GF-D8 (cell line): ENCODE measurements at places on chromosomes 16 and 17.

GRCh38 chr17:19650826-19651225, 2.3 kb downstream of the ALDH3A2 start:
- DNase-seq, result no peak

- DNase-seq, result no peak
Measured at GRCh38 chr16:6946802-6947201, 385.8 kb upstream of the RBFOX1 start.

DNA sequence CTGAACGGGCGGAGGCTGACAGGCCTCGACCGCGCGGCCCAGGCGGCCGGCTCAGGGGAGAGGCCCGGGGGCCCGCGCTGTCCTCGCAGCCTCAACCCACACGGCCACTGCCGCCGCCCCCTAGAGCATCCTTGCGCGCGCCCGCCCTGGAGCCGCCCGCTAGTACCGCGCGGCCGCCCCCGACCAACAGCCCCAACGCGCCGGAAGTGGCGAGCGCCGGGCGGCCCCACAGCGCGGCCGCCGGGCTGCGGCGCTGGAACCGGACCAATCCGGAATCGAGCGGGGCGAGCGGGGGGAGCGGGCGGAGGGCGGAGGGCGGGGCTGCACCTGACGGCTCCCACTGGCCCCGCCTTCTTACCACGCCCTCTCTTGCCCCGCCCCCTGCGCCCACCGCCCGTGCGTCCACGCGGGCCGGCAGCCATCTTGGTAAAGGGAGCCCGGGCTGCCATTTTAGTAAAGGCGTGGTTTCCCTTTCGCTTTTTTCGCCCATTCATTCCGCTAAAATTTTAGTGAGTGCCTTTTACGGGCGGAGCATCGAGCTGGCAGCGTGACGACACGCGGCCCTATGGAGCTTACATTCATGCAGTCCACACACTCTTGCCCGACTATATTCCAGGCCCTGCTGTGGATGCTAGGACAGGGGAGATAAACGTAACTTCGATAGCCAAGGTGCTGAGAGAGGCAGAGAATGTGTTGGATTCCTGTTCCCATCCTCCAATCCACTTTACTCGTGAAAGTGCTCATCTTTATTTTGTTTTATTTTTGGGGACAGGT, at the start of gene XPO6:
XPO6 (minus strand) TSS at position 208 of the 774 bp plus-strand sequence. CDS start 597 bp downstream, outside the sequence.
- DNase-seq, result peak; percentile 69

GRCh38 chr16:88533381-88533917, 36.8 kb upstream of the ZC3H18 start:
- DNase-seq, result no peak

- DNase-seq, result no peak
Measured at GRCh38 chr17:67628580-67629013, 89.1 kb upstream of the NOL11 start.

DNA sequence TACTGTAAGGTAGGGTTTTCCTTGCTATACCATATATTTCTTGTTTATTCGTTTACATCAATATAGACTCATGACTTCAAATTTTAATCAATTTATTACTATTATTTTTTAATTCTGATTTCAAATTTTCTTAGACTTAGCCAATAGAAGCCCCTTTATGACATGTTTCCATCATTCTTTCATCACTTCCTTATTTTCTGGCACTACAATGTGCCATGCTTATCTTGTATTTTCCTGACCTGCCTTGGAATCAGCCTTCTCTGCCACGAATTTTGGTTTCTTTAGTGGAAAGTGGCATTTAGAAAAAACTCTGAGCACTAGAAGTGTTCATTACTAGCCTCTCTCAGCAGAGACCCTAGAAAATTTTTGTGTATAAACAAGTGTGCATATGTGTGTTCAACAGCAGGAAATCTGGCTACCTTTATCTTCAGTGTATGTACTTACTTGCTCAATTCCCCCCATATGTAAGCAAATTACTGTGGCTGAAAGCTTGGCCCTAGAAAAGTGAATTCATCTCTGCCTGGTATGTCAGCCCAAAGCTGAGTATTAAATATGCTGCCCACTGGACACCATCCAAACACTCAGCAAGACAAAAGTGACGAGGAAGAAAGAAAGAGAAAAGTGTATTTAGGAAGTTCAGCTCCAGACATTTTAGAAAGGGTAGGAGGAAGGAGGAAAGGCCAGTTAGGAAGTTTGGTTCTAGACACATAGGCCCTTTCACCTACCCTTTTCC, 4.0 kb downstream of the STXBP4 start:
- peak; percentile 47 for DNase-seq

DNA sequence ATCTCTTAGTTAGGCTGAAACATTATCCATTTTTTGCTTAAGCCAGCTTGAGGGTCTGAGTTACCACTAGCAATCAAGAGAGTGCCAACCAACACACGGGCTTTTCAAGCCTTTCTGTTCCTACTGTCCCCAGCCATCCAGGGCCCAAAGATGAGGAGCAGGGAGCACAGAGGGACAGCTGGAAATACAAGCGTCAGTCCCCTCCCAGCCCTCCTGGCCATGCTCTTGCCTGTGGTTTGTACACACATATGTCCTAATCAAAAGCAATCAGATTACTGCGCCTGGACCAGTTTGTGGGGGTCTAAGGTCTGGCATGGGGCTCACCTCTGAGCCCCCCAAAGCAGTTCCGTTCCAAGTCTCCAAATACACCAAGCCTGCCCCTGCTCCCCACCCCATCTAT, 3.5 kb downstream of the CORO7 start:
- no peak for DNase-seq

- no peak for DNase-seq
Measured at GRCh38 chr17:227078-227945, 45.9 kb upstream of the DOC2B start.

GRCh38 chr17:57766318-57766943, 21.3 kb upstream of the CCDC182 start:
- DNase-seq, result no peak

DNA sequence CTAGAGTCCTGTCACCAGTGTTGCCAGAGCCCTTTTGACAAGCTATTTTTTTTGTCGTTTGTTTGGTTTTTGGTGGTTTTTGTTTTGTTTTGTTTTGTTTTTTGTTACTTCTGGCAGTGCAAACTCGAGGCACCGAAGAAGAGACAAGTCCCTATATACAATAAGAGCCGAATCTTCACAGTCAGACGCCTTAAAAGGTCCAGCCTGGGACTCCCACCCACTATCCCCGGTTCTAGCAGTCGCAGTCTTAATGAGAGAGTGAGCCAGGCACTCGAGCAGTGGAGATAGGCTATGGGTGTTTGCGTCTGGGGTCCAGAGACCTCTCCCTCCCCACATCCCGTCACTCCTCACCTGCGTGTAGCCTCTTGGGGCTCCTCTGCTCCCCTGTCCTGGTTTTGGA, 1.9 kb downstream of the OR1F1 start:
- DNase-seq, result no peak

DNA sequence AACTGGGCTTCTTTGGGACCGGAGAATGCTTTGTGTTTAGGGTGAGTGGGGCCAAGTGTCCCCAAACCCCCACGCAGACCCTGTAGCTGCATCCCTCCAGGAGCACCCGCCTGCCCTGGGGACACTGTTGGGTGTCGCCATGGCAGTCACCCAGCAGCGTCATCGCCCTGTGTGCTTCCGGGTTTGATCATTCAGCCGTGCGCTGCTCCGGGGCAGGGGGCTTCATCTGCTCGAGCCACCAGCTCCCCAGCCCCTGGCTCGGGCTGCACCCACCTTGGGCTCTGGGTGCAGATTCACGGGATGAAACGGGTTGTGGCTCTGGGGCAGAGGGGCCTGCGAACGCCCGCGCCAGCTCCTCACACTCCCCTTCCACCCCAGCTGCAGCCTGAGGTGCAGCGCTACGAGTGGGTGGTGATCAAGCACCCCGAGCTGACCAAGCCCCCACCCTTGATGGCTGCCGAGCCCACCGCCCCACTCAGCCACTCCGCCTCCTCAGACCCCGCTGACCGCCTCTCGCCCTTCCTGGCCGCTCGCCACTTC, 13.8 kb upstream of the ATP6V0C start:
- no peak for DNase-seq

DNA sequence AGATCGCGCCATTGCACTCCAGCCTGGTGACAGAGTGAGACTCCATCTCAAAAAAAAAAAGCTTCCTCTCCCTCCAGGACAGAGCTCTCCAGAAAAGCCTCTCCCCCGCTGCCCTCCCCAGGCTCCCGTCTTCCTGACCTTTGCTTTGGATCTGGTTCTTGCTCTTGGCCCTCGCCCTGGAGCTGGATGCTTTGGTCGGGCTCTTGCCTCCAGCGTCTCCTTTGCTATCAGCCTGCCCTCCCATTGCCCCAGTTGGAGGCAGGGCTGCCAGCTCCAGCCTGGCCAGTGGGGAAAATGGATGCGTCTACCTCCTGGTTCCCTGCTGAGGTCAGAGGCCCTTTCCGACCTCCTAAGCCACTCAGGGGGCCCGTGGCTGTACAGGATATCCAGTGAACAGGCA, 35.9 kb downstream of the TRARG1 start:
- no peak for DNase-seq

- no peak for DNase-seq
Measured at GRCh38 chr16:81607805-81608522, 163.4 kb downstream of the CMIP start.
